ENCODE measurements at places on chromosomes 12 and 14. TPM values are rescaled to one million over a fixed set of nuclear protein-coding genes. Genes with fewer than 3 reads are reported as not detected.

GRCh38 chr12:32876004-32876403 lies 20.6 kb downstream of the PKP2 start:
- DNase-seq, result no peak

DNA sequence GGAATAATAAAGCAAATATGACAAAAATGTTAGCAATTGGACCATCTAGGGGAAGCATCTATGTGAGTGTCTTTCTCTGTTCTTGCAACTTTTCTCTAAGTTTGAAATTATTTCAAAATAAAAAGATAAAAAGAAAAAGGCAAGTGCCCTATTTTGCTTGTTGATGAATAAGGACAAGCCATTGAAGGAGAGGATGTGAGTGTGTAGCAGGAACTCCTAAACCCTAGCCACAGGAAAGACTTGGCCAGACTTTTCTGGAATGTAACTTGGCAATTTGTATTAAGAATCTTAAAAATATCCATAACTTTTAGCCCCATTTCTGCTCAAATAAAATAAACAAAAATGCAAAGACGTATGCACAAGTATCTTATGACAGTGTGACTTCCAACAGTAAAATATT lies 279.4 kb downstream of the CACNA1C start:
- no peak for DNase-seq

- no peak for DNase-seq
These were observed 179.4 kb downstream of the KSR2 start for GRCh38 chr12:117789195-117789912.

DNA sequence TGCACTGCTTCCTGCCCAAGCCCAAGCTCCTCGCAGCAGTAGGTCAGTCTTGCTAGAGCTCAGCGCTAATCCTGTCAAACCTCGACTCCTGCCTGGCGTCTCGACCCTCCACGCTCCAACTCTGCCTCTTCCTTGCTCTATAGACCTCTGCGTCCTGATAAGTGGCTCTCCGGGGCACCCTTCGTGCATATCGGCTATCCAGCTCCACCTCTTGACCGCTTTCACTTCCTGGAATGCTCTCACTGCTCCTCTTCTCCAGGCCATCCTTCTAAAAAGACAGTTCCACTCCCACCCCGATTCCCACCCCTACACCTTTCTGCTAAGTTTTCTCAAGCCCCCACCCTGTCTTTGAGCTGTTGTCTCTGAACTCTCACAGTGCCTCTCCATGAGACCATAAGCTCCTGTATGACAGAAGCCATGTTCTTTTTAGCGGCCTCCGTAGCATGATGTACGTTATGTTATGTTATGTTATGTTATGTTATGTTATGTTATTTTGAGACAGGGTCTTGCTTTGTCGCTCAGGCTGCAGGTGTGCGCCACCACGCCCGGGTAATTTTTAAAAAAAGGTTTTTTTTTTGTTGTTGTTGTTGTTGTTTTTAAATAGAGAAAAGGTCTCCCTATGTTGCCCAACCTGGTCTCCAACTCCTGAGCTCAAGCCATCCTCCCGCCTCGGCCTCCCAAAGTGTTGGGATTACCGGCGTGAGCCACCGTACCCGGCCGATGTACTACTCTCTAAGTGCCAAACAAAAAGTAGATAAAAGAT lies 601 bp downstream of the COX14 start:
- no peak for DNase-seq

DNA sequence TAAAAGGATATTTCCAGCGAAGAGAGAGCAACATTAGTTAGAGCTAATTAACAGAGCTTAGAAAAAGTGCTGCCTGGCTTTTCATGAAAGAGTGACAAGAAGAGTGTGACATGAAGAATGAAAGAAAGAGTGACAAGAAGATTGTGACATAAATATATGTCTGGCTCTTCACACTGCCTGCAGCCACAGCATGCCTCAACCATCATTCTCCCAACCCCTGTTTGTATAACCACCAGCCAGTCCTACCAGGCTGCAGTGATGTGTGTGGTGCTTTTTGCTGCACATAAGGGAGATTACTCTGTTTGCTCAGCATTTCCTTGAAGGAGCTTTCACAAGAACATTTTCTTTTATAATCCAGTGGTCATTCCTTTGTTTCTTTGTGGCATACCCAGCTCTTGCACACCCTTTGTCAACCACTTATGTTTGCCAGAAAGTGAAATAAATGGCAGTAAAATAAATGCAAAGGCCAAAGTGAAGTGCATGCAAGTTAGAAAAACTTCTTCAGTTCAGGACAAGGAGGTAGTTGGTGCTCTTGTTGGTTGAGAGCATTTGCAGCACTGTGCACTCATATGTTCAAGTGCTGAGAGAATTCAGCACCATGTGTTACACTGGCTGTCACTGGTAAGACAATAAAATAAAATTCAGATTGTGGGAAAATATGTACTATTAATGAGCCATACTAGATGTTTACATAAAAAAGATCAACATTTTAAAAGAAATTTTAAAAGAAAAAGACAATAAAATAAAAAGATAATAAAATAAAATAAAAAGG lies 50.6 kb downstream of the KIF21A start:
- DNase-seq, result no peak

- DNase-seq, result peak; percentile 25
These were observed 2.3 kb downstream of the GLI1 start for GRCh38 chr12:57461917-57462250.

DNA sequence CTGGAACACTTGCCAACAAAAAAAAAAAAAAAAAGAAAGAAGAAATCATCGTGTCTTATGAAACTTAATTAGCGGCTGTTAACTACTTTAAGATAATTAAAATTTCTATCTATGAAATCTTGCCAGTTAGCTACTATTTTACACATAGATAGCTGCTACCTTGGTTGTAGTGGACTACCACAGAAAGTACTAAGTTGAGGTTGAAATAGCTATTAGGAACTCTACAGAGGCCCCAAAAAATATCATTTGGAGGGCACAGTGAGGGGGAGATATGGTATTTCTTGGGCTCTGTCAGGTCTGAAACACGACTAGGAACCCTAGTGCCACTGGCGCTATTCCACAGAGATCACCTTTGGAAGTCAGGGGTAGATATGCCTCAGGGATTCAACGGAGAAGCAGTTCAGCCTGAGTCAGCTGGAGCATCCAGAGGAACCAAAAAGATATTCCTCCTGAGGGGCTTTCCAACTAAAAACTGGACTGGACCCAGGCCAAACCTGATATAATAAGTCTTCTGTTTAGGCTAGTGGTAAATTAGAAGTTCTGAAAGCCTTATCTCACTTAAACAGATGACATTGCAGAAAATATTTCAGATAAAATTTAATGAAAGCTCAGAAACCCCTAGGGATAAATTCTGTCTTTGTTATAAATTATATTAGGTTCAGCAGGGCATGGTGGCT lies 126.1 kb downstream of the EPS8 start:
- DNase-seq, result no peak

DNA sequence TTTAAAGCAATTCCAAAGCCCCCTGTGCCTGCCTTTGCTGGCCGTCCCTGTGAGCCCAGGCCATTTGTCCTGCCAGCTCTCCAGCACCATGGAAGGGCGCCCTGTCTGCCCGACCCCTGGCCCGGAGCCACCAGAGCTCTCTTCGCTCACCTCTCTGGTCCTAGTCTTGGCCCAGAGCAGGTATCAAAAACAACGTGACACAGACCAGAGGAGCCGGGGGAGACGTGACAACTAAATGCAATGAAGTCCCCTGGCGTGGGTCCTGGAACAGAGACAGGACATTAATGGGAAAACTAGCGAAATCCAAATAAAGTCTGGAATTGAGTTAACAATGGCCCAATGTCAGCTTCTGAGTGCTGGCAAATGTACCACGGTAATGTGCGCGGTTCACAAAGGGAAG lies 83.2 kb upstream of the DIO3 start:
- no peak for DNase-seq

DNA sequence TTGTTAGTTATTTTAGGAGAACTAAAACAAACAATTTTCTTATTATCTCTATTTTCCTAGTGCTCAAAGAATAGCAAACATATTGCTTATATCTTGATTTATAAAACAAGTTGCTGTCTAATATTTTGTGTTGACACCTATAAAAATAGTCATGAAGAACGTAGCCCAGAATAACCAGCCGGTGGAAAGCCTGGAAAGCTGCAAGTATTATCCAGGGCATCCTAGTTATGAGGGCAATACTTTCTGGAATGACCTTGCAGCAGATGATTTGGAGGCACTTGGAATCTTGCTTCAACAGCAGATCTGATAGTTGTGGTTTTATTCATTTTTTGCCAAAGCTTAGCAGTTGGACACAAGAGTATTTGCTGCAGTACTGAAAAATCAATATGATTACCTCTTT lies 948.7 kb downstream of the LRFN5 start:
- no peak for DNase-seq

DNA sequence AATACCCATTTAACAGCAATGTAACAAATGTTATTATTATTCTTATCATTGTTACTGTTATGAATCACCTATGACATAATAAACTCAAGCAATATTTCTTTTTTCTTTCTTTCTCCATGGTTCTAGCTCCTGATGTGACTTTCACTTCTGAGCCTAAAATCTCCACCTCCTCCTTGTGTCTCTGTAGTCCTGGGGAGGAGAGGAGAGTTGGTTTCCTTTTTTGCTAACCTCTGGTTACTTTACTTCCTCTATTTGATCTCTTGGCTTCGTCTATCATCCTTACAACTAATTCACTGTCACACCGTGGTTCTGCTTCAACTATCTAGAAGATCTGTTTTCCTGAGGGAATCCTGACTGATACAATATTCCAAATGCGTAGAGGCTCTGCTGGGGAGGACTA lies 456.6 kb downstream of the VRK1 start:
- no peak for DNase-seq

DNA sequence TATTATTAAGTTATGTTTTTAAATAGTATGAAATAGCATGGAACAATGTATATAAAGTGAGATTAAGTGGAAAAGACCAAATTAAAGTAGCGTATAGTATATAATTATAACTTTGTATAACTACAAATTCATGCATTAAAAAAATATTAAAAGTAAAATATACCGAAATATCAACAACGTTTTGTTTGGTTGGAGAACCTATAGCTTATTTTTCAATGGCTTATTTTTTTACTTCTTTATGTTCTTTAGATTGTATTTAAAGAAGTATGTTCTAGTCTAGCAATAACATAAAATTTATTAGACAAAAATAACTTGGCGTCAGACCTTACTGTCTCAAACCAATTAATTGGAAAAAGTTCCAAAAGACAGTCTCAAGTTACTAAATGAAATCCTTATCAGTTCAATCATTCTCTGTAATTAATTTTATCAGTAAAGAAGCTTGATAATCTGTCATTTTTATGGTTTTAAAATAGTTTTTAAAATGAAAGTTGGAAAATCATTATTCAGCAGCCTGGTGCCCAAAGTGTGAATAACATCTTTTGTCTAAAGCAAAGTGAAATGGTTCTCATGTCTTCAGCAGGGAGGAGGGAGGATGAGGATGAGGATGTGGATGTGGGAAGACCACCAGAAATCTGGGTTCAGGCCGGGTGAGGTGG lies 46.7 kb downstream of the IRAK3 start:
- DNase-seq, result no peak

Gene APEX1
- 25.5 TPM for total RNA-seq
